Common myeloid progenitor, CD34-positive (primary cell): ENCODE measurements at places on chromosomes 7 and 10.

DNA sequence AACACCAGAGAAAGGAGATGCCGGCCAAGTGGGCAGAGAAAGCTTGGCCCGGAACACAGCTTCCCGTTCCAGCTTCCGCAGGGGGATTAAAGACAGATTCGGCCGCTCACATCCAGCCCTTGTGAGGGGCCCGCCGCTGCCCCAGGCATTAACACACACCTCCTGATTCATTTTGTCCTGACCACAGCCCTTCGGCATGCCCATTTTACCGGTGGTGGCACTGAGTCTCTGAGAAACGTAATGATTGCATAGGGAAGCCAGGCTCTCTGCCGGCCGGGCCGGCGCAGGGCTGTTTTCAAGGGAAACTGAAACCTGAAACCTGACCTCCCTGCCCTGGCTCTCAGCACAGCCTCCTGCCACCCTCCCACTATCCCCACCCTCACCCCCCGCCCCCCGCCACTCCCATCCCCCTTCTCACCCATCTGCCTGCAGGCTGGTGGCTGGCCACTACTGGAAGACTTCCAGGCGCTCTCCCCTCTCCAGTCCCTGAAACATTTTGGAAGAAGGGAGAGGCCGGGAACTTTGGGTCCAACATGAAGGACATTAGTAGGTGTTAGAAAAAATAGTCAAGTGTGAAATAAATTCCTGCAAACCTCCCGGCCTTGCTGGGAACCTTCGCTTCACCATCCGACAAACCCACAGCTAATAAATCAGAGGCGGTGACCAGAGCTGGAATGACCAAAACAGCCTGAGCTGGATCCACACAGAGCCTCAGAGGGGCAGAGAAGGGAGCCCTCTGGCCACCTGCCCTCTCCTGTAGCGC lies 83.5 kb upstream of the CUX1 start:
- DNase-seq: peak; percentile 52

GRCh38 chr7:129083525-129083924 lies 28.6 kb upstream of the TNPO3 start:
- no peak for DNase-seq

GRCh38 chr7:129434675-129435318 lies 565 bp downstream of the STRIP2 start:
- DNase-seq: no peak

GRCh38 chr7:99379043-99379577 lies 4.6 kb downstream of the ARPC1B start:
- peak; percentile 79 for DNase-seq

- DNase-seq: peak; percentile 26
Observed at GRCh38 chr7:98713165-98713810, 96.2 kb downstream of the NPTX2 start.

DNA sequence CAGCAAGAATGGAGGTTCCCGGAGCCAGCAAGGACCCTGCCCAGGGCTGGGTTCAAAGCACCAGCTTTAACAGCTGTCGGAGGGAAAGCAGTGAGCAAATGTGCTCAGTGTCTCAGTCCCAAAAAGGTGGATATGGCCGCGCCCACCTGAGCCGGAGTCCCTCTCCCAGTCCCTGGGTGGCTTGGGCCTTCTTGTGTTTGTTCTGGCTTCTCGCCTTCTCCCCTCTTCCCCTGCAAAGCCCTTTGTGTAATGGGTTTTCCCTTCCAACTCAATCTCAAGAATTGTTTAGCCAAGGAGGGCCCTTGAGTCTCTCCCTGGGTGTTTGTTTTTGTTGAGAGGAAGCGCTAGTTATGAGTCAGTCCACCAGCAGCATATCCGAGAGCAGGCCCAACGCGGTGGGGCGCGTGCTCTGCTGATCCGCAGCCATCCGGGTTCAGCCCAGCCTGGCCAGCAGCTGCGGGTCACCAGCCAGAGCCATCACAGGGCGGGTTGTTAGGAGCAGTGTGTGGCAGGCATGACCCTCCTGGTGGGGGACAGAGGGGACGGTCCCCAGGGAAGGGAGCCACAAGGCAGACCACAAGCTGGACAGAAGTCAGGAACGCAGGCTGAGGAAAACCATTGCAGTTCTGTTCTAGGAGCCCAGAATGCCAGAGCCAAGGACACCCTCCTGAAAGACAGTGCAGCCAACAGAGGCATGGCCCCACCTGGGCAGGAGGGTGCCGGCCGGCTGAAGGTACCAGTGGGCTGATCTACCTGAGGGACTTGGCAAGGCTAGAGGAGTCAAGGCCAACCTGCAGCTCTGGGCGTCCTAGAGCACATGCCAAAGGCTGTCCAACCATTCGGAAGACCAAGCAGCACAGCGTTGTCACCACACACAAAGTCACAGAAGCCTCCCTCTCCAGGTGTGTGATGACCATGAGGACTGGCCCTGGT lies 21.3 kb downstream of the CALML3 start:
- DNase-seq: no peak

DNA sequence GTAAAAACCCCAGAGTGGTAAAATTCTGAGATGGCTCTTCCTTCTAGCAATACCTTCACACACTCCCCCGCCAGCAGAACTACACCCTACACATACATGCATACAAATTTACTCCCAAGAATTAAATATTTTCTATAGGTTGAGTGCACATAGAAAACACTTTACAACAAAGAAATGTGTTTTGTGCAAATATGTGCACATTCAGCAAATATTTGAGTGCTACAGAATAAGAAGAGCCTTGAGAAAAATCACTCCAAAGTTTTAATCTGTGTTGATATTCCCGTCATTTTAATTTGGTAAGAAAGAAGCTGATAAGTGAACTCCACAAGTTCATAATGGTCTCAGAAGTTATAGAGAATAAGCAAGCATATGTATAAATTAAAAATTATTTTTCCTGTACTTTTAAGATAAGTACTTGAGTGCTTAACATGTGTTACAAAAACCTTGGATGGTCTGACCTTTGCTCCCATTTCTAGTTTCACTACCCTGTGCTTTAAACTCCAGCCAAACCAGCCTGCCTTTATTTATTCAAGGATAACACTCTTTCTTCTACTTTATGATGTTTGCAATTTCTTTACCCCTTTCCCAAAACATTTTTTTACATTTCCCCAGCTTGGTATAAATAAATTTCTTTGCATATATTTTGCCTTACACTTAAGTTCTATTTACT lies 733.5 kb upstream of the LRRTM3 start:
- no peak for DNase-seq

- no peak for DNase-seq
Observed at GRCh38 chr7:88147949-88148348, 71.9 kb downstream of the SRI start.

- no peak for DNase-seq
Observed at GRCh38 chr7:55575733-55576132, 3.4 kb upstream of the VOPP1 start.

DNA sequence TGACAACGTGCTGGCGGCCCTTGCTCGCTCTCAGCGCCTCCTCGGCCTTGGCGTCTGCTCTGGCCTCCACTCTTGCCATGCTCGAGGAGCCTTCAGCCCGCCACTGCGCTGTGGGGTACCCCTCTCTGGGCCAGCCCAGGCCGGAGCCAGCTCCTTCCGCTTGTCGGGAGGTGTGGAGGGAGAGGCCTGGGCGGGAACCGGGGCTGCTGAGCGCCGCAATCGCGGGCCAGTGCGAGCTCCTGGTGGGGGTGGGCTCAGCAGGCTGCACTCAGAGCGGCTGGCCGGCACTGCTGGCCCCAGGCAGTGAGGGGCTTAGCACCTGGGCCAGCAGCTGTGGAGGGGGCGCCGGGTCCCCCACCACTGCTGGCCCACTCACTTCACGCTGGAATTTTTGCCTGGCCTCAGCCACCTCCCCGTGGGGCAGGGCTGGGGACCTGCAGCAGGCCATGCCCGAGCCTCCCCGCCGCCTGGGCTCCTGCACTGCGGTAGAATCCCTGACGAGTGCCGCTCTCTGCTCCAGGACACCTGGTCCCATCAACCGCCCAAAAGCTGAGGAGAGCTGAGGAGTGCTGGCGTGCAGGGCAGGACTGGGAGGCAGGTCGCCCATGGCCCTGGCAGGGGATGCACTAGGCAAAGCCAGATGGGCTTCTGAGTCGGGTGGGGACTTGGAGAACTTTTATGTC lies 372.2 kb upstream of the NRG3 start:
- DNase-seq: no peak

DNA sequence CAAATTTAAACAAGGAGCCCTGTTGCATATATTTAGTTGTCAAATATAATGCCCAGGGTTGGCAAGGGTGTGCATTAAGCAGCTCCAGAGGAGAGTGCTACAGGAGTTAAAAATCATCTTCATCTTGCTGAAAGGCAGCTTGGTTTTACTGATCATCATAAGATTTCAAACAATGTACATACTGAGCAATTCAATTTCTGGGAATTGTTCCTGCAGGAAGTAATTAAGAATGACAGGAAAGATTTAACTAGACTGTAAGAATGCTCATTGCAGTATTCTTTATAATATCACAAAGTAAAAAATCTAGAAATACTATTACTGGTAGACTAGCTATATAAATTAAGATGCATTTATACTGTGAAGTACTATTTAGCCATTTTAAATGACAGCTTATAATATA lies 153.6 kb downstream of the DYNC1I1 start:
- no peak for DNase-seq

- no peak for DNase-seq
Observed at GRCh38 chr7:31171216-31171785, 119.2 kb downstream of the ADCYAP1R1 start.

GRCh38 chr7:11699666-11700065 lies 132.3 kb downstream of the THSD7A start:
- no peak for DNase-seq

DNA sequence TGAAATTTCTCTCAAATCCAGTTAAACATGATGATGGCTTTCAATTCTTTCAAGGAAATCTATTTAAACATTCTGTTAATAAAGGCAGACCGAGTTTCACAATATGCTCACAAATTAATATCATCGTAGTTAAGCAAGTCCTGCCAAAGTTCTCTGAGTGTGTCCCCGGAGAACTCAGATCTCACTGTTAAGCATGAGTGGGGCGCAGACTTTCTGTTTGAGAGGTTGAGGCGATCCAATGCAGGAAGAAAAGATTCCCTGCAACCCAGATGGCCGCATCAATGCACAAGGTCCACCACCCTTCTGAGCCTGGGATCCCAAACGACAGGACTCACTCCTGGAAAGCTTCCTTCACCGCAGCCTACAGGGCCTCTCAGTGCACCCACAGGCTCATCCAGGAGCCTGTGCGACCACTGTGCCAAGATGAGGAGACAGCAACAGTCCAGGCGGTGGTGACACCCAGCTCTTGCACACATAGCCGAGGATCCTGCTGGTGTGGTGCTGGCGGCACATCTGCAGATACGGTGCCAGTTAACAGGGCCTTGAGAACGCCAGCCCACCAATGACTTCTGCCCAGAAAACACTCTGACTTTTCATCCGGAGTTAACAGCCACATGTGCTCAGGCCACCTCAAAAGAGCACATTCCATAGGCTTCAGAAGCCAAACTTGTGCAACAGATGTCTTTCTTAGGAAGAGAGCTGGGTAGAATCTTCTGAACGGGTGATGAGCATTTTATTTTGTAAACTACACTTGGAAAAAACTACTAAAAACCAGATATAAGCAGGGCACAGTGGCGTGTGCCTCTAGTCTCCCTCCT lies 102.1 kb downstream of the ZRANB1 start:
- DNase-seq: no peak

- peak; percentile 38 for DNase-seq
Observed at GRCh38 chr10:50464004-50464409, 159.7 kb downstream of the SGMS1 start.

GRCh38 chr7:69311489-69311888 lies 286.8 kb upstream of the AUTS2 start:
- no peak for DNase-seq

GRCh38 chr7:150954201-150954985 lies 23.7 kb downstream of the KCNH2 start:
- DNase-seq: no peak

- no peak for DNase-seq
Observed at GRCh38 chr7:82106201-82106600, 336.4 kb upstream of the HGF start.

DNA sequence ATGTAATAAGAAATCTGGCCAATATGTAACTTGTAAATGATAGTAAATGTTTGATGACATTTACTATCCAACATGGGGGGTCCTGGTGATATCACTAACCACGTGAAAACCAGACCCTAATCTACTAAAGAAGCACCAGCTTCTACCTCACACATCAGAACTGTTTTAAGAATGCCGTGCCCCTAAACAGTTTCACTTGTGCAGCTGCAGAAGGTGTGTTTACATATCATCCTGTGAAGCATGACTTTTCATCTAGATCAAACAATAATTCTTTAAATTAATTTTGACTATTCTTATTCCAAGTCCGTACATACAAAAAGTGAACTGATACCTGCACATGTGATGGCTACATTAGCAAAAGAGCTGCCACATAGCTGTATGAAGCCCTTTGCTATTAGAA lies 61.0 kb downstream of the STEAP1B start:
- no peak for DNase-seq

DNA sequence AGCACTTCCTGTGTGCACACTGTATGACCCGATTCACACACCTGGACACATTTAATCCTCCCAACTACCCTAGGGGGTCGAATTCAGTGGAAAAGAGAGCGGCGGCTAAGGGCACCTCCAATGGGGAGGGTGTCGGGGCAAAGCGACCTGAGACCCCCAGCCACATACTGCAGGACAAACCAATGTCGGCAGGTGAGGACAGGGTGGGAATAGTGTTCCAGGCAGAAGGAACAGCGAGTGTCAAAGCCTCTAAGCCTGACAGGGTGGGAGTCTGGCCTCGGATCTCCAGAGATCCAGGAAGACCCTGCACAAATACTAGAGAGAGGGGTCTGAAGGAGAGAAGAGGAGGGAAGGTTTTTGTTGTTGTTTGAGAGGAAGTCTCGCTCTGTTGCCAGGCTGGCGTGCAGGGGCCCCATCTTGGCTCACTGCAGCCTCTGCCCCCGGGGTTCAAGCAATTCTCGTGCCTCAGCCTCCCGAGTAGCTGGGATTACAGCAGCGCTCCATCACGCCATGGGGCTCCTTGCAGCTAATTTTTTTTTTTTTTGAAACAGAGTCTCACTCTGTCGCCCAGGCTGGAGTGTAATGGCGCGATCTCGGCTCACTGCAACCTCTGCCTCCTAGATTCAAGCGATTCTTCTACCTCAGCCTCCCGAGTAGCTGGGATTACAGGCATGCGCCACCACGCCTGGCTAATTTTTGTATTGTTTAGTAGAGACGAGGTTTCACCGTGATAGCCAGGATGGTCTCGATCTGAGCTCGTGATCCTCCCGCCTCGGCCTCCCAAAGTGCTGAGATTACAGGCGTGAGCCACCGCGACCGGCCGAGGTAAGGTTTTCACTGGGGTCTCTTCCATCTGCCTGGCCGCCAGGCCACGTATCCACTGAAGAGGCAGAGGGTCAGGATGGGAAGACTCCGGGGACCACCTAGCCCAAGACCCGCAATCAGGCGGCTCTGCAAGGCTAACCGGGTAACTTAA lies 1.2 kb upstream of the ARPC1B start:
- DNase-seq: no peak
